ENCODE measurements at places on chromosomes 16 and 17. TPM values are rescaled to one million over a fixed set of nuclear protein-coding genes. Genes with fewer than 3 reads are reported as not detected.
A peak's percentile ranks its signal among the peaks of the same experiment; 100 is the strongest.

DNA sequence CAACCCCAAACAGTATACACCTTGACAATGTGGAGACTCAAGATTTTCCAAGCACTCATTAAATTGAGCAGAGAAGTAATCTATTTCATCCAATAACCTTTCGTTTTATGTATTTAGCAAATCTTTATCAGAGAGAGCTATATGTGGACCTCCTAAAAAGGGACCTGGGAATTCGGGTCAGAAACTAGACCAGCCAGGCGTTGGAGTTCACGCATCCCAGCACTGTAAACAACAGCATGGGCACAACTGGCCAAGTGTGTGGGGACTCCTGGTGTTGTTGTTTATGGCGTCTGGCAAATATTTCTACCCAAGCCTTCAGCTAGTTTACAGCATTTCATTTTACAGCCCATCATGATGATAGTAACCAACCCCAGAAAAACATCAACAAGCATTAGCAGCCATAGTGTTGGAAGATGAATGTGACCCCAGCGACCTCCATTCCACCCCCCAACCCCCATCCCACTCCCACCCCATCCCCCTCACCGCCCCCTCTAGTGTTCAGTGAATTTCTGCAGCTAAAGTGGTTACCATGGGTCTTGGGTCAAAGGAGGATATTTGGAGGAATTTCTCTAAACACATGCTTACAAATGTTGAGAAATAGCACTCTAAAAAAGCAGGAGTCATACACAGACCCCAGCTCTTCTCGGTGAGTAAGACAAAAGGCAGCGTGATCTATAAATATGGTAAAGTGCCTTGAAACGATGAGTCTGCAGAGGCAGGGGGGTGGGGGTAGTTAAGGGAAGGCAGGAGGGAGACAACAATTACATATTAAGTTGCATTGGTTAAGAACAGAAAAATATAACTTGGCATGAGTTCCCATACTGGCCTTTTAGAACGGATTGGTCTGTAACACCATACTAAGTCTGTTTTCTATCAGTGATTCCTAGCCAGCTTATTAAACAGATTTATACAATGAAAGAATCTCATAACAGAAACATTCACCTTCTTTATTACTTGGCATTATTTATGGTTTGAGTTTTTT lies 91.4 kb upstream of the TBX2 start:
- DNase-seq: no peak

DNA sequence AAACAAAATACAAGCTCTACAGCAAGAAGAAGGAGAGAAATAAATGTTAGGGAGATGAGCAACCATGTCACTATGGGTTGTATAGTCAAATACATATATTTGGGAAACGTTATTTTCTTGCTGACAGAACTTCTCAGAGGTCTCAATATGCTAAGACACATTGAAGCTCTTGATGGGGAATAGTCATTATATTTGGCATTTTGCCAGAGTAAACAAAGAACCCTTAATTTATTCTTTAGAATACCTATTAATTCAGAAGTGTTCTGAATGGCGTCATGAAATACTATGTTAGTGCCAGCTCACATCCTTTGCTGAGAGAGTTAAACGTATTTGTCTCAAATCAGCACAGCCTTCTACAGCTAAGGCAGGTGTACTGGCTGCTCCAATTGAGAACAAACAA lies 458.9 kb downstream of the CDH13 start:
- DNase-seq: no peak

DNA sequence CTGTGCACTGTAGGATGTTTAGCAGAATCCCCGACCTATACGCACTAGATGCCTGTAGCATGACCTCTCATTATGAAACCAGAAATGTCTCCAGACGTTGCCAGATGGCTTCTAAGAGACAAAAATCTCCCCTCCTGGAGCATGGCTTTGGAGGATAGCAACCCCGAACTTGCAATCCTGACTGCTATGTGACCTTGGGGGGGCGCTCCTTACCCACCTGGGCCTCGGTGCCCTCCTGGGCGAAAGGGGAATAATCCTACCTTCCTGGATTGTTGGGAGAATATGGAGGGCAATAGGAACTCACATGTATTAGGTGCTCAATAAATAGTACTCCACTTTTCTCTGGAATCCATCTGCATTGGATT lies 8.1 kb downstream of the MRM1 start:
- no peak for DNase-seq

GRCh38 chr16:68367030-68367429 lies 56.2 kb downstream of the PRMT7 start:
- no peak for DNase-seq

GRCh38 chr17:1160591-1161390 lies 19.0 kb downstream of the ABR start:
- DNase-seq: no peak

DNA sequence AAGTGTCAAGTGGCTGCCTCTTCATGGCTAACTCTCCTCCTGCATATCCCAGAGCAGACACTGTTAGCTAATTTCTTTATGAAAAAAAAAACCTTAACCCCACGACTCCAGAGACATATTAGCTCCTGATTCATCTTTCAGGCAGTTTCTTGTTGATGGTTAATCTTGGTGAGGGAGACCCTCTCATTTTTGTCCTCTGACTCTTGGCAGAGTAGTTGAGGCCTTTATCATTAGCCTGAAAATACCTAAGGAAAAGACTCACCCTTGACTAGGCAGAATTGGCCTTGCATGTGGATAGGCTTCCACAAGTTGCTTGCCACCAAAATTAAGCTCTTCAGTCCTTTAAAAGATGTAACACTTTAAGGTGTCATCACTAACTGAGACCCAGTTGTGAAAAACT lies 4.0 kb downstream of the CRYBA1 start:
- DNase-seq: no peak

GRCh38 chr16:54284319-54284930 lies 2.2 kb downstream of the IRX3 start:
- DNase-seq: no peak

- no peak for DNase-seq
These were observed 230.6 kb downstream of the MSI2 start for GRCh38 chr17:57486882-57487301.

DNA sequence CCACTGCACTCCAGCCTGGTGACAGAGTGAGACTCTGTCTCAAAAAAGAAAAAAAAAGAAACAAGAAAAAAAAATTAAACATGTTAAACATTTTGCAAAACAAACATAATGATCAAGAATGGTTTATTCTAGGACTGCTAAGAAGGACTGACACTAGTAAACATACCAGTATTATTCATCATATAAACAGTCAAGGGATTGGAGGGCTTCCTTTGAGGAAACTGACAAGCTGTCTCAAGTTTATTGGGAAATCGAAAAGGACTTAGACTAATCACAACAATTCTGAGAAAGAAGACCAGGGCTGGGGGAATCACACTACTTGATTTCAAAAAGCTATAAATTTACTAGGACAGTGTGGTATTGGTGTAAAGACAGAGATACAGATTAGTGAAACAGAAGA lies 75.5 kb downstream of the MYH10 start:
- DNase-seq: no peak

- no peak for DNase-seq
These were observed 34.9 kb downstream of the CHD9 start for GRCh38 chr16:53089434-53090285.

DNA sequence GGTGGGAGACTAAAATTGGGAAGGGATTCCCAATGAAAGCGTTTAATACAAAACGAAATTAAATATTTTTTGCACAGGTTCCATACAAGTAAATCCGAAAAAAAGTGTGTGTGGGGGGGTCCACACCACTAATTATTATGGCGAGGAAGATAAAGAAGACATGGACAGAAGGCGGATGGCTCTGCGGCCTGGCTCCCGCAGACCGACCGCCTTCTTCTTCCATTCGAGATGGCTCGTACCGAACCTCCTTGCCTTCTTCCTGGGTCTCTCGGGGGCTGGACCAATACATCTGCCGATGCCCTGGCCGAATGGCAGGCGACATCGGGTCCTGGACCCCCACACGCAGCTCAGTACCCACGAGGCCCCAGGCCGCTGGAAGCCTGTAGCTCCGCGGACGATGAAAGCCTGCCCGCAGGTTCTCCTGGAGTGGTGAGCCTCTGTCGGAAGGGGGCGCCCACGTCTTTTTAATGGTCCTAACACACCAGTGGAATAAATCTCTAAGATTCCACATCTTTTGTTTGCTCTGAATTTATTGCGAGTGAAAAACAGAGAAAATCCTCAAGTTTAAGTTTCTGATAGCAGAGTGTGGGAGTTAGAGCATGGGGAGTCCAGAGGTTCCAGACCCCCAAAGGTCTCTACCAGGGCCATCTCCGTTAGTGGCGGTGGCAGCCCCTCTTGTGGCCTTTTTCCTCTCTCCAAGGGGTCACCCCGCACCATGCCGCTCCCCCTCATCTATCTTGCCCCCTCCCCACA lies 1.4 kb downstream of the PRAC2 start:
- DNase-seq: peak; percentile 36

DNA sequence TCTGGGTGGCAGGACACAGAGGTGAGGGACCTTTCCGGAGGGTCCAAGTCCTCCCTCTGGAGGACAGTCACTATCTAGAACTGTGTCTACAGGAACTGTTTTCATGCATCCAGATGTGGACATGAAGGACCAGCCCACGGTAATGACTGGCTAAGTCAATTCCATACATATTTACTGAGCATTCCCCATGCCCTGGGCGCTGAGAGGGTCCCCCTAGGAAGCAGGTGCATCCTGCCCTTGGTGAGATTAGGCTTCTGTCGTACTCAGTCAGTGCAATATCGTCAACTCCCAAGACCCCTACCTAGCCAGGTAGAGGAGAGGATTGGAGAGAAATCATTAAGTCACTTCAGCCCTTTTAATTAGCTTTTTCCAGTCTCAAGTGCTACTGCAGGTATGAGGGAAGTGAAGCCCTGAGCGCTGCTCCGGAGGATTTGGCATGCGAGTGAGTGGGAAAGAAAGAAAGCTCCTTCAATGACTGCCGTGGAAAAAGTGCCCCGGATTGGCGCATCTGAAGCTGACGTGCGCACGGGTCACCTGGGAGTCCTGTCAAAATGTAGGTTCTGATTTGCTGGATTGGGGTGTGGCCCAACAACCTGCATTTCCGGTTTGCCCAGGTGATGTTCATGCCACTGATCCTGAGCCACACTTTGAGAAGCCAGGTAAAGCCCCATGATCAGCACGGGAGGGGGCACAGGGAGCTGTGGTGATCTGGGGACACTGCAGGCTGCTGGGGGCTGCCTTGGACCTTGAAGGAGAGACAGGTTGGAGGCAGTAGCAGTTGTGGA lies 367.4 kb upstream of the TNRC6C start:
- DNase-seq: no peak

- DNase-seq: no peak
These were observed 26.3 kb upstream of the LHX1 start for GRCh38 chr17:36911001-36911400.

Gene NAT9
- 26.6 TPM for total RNA-seq

Gene CDT1
- total RNA-seq: 10.9 TPM

Gene TBX6
- 0.58 TPM for total RNA-seq

Measured in glomerular endothelial cell (primary cell).